ENCODE measurements at places on chromosomes 1 and 21.

GRCh38 chr1:211370669-211371068 is 44.0 kb downstream of the TRAF5 start:
- no peak for DNase-seq

DNA sequence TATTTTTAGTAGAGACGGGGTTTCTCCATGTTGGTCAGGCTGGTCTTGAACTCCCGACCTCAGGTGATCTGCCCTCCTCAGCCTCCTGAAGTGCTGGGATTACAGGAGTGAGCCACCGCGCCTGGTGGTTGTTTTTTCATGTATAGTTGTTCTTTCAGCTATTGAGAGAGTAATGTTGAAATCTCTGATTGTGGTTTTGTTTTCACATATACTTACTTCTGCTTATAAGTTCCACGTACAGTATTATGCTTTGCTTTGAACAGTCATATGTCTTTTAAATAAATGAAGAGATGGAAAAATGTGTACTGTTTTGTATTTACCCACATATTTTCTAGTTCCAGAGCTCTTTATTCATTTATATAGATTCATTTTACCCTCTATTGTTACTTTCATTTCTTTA is 44.5 kb downstream of the MARK1 start:
- no peak for DNase-seq

- no peak for DNase-seq
Observed at GRCh38 chr1:86712088-86712860, 7.9 kb downstream of the SH3GLB1 start.

DNA sequence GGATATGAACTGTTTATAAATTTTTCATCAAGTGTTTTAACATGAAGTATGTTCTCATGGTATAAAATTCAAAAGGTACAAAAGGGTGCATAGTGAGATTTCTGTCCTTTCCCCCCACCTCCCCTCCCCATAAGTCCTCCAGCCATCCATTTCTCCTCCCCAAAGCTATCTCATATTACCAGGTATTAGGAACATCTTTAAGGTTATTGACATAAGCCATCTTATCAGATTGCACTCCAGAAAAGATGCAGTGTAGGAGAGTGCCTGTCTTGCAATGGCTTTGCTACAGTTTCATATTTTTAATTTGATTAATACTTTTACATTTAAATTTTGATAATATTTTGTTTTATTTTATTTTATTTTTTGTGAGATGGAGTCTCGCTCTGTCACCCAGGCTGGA is 13.5 kb upstream of the HPCAL4 start:
- no peak for DNase-seq

- no peak for DNase-seq
Observed at GRCh38 chr1:217586586-217586985, 44.3 kb downstream of the GPATCH2 start.

- peak; percentile 100 for DNase-seq
Observed at GRCh38 chr1:183652547-183653461, at the start of gene APOBEC4. Gene APOBEC4 (minus strand): TSS chr1:183653316. CDS start chr1:183648781, 4,535 bp downstream.

DNA sequence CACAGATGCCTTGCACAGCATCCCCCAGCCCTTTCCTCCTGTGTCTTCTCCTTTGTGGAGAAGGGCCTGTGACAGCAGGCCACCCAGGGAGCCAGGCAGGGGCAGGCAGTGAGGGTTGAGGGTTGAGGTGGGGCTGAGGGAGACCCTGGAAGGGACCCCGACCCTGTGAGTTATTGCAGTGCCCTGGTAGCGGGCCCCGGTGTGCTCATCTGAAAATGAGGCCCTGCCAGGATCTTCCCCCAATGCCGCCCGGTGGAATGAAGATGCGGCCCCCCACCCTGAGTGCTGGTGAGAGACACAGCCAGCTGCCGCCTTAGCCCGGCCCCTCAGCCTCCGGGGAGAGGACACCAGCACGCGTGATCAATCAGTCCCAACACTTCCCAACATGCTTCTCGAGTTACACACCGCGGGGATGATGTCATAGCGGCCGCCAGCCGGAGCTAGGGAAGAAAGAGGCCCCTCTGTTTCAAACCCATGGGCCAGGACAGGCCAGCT is 36.2 kb upstream of the ACTRT2 start:
- DNase-seq = no peak

GRCh38 chr1:89657886-89658285 is 25.0 kb downstream of the LRRC8C start:
- DNase-seq = no peak

DNA sequence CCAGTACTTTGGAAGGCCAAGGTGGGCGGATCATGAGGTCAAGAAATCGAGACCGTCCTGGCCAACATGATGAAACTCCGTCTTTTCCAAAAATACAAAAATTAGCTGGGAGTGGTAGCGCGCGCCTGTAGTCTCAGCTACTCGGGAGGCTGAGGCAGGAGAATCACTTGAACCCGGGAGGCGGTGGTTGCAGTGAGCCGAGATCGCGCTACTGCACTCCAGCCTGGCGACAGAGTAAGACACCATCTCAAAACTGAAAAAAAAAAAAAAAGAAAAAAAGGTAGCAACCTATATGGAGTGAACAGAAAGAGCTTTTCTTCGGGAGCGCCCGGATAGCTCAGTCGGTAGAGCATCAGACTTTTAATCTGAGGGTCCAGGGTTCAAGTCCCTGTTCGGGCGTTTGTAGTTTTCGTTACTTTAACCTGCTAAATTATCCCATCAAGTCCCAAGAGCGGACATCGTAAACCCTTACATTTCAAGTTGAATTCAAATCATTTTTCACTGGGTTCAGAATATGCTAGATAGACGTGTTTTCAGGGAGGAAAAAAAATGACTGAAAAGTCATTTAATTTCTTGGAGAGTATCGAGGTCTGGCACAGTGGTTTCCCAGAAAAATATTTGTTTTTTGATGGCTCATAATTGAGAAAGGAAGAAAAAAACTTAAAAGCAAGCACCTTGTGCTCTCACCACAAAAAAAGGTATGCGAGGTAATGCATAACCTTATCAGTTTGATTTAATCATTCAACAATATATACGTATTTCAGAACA is 9.8 kb upstream of the MDM4 start:
- peak; percentile 79 for DNase-seq

- peak; percentile 53 for DNase-seq
Observed at GRCh38 chr1:180237869-180238476, 7.9 kb downstream of the LHX4 start.

GRCh38 chr1:179816196-179816960 is 61.2 kb downstream of the TOR1AIP2 start:
- peak; percentile 69 for DNase-seq

- DNase-seq = peak; percentile 54
Observed at GRCh38 chr1:50704126-50704525, 255.9 kb downstream of the FAF1 start.

DNA sequence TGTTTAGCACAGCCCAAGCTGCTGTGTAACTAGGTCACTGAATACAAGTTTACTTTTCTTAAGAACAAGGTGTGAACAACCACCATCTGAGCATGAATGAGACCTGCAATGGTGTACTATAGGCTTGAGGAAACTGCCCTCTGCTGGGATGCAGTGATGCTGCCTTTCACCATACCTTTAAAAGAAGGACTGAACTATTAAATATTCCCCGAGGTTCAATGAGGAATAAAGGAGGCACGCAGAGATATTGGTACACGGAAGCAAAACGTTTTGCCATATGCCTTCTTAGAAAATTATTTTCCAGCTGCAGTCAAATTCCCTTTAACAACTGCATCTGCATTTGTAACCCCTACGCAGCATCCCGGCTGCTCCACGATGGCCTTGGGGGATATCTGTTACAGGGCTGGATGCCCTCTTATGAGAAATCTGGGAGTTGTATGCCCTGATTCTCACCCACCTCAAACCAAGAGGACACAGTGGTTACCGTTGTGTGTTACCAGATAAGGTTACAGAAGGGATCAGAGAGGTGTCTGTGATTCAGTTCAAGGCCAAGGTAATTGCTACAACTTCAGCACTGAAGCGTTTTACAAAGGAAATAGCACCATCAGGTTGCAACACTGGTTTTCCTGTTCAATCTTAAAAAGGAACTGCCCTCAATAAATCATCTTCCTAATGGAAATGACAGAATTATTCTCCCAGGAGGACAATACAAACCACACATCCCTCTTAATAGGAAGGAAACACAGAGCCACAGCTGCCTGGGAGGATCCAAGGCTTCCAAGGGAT is 470.5 kb downstream of the LTN1 start:
- no peak for DNase-seq

- DNase-seq = peak; percentile 11
Observed at GRCh38 chr21:16279731-16280581, 550.2 kb downstream of the USP25 start.

GRCh38 chr1:71859806-71860205 is 422.5 kb downstream of the NEGR1 start:
- no peak for DNase-seq

GRCh38 chr1:195236991-195237889 is 1371.0 kb downstream of the KCNT2 start:
- DNase-seq = no peak

DNA sequence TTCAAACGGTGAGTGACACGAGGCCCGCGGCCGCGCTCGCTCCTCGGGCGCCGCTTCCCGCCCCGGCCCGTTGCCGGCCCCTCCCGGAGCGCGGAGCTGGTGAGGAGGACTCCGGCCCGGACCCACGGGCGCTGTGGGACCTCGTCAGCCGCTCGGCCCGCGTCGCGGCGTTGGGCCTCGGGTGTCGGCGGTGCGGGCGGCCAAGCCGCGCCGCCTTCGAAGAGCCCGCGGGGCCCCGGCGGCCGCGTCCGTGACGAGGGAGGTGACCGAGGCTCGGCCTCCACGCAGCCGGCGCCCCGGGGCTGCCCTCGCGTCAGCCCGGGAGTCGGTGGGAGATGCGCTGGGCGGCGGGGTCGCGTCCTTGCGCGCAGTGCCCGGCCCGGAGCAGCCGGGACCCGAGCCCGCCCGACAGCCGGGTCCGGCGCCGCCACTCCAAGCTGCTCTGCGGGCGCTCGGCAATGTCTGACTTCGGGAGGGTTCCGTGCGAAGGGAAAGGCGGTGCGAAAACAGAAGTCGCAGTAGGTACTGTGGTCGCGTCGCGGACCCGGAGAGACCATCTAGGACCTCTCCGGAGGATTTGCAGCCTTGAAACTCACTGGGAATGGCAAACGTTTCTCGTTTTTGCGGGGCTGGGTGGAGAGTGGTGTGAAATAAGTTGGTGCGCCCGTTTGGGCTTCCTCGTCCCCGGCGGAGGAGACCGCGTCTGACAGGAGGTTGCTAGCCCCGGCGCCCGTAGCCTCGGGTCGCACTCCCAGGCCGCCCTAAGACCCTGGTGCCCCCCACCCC is 829 bp downstream of the SPEN start:
- peak; percentile 57 for DNase-seq

- DNase-seq = no peak
Observed at GRCh38 chr1:40352126-40352525, 21.4 kb upstream of the SMAP2 start.

DNA sequence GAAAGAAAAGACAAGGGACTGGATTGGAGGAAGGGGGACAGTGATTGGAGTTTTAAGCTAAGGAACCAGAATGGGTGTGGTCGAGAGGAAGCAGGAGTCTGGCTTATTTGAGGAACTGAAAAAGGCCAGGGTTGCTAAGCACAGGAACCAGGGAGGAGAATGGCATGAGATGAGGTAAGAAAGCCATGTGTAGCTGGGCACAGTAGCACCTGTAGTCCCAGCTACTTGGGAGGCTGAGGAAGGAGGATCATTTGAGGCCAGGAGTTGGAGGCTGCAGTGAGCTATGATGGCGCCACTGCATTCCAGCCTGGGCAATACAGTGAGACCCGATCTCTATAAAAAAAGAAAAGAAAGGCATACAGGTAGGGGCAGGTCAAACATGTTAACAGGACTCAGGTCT is 8.1 kb upstream of the KHDRBS1 start:
- no peak for DNase-seq

DNA sequence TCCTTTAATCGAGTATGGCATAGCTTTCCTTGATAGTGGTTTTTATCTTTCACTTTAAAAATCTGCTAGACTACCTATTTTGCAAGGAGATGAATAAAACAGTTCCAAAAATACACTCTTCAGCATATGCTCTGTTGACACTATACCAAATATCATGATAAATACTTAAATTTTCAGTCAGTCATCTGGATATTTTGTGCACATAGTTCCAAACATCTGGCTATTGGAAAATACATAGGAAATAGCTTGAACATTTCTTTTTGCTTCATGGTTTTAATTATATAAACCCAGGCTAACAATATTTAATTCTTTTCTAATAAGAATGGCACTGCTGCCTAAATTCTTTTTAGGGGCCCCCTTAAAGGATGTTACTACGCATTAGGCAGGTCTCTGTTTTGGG is 342.1 kb downstream of the NEGR1 start:
- no peak for DNase-seq

- peak; percentile 62 for DNase-seq
Observed at GRCh38 chr1:153352523-153352922, 3.9 kb upstream of the PGLYRP4 start.

DNA sequence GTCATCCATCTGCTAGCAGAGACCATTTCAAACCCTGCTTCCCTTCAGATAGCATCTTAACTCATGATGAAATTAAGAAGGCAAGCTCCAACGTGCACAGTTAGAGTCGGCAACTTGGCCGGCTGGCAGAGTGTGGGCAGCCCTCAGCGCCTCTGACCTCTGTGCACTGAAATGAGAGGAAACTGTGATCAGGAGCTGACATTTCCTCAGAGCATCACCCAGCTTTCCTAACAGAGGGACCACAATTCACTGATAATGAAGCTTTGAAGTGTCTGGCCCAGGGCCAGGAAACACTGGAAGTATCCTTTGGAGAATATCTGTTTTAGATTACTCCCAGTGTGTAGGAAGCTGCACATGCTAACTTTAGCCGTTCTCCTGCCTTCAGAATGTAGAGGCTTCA is 145.0 kb upstream of the ZC3H11B start:
- DNase-seq = no peak

GRCh38 chr1:22526677-22527076 is 36.6 kb upstream of the EPHA8 start:
- no peak for DNase-seq

DNA sequence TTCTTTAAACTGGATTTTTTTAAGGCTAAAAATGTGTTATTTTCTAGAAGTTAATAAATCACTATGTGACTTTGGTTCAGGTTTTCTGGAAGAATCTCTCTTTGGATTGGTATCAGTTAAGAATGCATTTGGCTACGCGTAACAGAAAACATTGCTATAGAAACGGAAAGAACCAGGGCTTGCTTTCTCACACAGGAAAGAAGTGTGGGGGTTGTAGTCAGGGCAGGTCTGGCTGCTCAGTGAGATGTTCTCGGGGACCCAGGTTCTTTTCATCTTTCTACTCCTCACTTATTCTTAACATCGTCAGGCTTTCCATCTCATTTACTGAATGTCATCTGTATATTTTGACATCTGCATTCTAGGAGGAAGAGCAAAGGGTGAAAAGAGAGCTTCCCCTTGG is 191.4 kb downstream of the ZBTB18 start:
- DNase-seq = no peak

Data from NCI-H526 (cell line).